NCI-H1930 (cell line): ENCODE measurements at places on chromosomes 1 and 21.

GRCh38 chr1:234862944-234863515 is 253.1 kb upstream of the IRF2BP2 start:
- DNase-seq: no peak

DNA sequence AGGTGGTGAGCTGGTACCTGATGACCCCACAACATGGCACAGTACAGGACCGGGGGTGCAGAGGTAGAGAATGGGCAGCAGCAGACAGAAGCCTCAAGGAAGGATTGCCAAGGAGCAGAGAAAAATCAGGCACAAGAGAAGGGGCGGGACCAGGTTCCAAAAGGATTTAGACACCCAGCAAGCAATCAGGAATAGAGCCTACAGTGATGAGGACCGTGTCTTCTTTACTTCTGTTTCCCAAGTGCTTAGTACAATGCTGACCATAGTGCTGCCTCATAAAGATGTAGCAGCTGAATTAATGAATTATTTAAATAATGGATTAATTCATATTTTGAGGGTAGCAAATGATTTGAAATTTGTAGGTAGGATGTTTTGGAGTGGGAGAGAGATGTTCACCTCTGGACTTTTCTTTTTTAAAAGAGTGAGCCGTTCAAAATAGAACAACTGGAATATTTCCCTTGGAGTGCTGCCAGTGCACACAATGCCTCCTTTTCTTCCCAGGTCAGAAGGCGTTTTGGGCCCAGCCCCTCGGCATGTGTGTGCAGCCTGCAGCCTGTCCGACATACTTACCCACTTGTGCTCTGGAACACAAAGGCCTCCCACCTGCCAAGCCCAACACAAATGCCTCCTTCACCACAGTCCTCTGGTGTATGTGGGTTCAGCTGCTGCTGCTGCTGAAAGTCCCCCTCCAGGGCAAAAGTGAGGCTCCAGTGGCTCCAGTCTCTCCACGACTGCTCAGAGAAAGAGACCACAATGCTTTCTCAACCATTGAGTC is 19.6 kb downstream of the KANK4 start:
- no peak for DNase-seq

DNA sequence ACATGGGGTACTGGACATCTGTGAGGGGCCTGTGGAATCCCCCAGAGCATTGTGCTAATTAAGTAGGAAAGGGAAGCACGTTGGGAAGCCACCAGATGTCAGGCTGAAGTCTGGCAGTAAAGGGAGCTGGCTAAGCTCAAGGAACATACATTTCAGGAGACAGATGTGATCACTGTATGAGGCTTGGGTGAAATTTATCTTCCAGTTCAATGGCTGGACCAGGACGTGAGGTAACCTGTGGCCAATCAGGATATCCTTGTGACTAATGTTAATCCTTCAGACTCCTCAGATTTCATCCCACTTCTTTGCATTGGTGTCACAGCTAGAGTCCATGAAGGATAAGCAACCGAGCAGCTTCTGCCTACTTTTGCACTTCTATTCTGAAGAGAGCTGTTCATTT is 110.2 kb upstream of the APP start:
- no peak for DNase-seq

DNA sequence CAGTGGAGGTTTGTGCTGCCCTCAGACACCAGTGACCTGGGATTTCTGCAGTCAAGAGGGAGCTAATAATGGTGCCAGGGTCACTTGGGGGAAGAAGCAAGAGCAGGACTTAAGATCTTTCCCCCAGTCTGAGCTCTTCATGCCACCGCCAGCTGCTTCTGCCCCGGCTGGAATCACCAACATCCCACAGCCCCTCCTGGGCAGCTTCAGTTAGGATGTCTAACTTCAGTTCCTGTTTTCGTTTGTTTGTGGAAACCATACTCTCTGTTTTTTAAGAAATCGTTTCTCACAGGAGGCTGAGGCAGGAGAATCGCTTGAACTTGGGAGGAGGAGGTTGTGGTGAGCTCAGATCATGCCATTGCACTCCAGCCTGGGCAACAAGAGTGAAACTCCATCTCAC is 25.6 kb upstream of the PRDM2 start:
- no peak for DNase-seq

- no peak for DNase-seq
Measured at GRCh38 chr1:106921186-106921585, 135.3 kb upstream of the PRMT6 start.

DNA sequence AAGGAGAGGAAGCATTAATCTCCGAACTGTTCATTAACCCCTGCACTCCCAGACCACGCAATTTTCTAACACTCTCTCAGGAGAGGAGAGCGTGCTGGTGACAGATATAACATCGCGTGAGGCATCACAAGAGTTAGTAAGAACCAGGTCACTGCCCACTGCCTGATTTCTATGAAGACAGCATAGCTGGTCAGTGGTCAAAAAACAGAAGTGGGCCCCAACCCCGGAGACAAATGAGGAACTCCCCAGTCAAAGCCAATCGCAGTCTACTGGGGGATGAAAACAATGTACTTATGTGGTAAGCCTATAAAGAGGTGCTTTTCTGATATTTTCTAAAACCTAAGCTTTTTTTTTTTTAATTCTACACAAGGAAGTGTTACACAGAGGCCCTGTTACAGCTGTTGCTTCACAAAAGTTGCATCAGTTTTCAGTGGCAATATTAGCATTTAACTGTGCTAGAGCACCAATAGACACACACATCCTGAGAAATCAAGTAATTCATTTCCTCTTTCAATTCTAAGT is 231.8 kb upstream of the IRF2BP2 start:
- no peak for DNase-seq

DNA sequence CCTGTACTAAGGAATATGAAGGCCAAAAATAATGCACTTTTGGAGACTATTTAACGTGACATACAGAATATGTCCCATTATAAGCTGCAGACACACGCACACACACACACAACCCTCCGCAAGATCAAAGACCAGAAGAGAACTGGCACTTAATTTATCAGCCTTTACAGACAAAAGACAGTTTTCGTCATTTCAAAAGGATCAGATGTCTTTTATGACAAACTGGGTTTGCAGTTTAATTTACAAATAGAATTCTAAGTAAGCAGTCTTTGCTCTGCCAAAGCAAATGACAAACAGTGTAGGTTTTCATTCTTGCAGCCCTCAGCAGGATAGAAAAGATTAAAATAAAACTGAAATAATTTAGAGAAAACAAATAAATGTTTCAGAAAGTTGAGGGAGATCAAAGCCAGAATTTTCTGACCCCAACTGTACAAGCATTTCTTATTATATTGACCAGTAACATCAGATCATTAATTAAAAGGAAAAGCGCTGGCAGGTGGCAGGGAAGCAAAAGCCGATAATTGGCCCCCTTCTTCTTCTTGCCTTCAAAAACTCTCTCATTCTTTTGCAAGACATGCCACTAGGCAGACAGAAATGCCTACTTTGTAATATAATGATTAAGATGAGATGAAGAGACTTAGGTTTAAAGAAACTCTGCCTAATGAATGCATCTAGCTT is 169.0 kb downstream of the DENND1B start:
- no peak for DNase-seq

DNA sequence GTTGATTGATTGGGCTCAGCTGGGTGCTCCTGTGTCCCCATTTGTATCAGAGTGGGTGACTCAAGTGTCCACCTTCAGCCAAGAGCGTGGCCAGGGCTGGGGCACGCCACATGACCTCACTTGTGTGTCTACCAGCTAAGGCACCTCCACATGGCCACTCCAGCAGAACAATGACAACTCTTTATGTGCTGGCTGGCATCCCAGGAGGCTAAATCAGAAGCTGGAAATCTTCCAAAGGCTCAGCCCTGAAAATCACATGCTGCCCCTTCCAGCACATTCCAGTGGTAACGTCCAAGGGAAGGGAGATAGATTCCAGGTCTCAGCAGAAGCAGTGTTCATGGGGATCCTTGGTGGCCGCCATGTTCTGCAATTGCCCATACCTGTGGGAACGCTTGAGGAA is 585.5 kb downstream of the AJAP1 start:
- DNase-seq: no peak

GRCh38 chr21:44083631-44084291 is 23.4 kb upstream of the PWP2 start:
- DNase-seq: no peak

- no peak for DNase-seq
Measured at GRCh38 chr1:60866917-60867531, 215.3 kb upstream of the NFIA start.

- no peak for DNase-seq
Measured at GRCh38 chr1:7104339-7104738, 319.1 kb downstream of the CAMTA1 start.

DNA sequence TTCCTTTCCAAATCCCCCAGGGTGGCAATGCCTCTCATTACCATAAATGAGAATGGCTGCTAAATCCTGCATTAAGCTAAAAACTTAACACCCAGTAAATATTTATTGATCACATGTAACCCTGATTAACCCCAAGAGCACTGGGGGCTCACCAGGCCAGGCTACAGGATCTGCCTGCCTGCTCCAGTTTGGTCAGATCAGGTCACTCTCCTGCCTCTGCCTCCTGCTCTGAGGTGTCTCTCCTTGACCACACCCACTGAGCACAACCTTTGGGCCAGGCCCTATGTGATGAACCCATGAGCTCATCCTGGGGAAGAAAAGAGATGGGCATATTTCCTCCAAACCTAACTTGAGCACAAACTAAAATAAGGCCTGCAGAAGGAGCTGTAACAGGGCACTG is 93.5 kb downstream of the TRABD2B start:
- DNase-seq: no peak

DNA sequence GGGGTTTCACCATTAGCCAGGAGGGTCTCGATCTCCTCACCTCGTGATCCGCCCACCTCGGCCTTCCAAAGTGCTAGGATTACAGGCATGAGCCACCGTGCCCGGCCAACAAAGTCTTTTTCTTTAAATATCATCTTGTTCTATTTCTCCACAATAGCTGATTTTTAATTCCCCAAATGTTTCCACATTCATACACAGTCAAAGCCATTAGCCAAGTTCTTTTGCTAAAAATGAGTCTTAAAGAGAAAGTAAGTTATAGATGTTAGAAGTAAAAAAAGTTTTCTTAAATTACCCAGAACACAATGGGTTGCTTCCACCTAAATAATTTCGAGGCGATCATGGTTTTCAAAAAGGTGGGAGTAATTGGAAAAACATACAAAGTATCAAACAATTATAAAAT is 30.6 kb downstream of the C2CD2 start:
- DNase-seq: no peak

DNA sequence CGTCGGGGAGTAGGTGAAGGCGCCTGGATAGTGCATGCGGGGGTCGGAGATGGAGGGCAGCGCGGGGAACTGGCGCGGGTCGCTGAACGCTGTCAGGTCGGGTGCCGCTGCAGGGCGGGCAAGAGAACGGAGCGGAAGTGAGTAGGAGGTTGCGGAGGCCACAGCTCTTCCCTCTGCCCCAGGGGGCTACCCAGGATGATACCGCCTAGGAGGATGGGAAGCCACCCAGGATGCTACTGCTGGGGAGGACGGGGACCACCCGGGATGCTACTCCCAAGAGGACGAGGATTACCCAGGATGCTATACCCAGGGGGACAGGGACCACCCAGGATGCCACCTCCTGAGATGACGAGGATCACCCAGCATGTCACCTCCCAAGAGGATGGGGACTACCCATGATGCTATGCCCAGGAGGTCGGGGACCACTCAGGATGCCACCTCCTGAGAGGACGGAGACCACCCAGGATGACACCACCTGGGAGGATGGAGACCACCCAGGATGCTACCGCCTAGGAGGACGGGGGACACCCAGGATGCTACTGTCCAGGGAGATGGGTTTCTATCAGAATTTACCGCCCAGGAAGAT is 123.8 kb downstream of the CLIC6 start:
- DNase-seq: no peak

- DNase-seq: no peak
Measured at GRCh38 chr1:71737768-71738167, 544.6 kb downstream of the NEGR1 start.

DNA sequence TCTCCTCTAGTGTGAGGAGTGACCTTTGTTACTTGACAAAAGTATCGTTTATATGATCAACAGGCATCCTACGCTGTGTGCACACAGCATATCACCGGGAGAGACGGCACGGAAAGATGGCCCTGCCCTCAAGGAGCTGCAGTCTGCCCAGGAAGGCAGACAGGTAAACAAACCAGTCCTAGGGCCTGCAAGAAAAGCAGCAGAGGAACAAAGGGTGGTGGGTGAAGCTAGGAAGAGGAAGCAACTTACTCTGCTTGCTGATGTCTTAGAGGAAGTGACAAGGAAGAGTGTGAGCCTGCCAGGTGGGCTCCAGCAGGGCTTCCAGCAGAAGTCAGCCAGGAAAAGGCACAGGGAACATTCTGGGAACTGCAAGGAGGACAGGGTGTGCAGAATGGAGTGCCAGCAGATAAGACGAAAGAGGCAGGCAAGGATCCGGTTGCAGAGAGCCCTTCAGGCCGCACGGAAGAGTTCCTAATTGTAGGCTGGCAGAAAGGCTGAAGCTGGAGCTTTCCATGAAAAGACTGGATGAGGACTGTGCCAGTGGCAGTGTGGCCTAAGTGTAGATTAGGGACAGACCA is 106.7 kb downstream of the SLC45A1 start:
- no peak for DNase-seq

DNA sequence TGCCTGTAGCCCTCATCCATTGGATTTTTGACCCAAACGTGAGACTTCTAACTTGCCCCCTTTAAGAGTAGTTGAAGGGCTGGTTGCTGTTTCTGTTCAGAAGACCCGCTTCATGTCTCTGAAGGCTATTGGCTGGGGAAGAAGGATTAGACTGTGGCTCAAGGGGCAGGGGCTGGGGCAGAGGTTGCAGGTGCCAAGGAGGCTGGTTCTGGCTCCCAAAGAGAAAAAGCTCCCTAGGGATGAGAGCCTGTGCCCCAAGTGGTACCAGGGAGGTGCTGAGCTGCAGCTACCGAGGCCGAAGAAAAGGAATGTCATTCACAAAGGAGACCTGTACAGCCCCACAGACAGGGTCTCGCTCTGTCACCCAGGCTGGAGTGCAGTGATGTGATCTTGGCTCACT is 5.8 kb downstream of the WNT3A start:
- no peak for DNase-seq

DNA sequence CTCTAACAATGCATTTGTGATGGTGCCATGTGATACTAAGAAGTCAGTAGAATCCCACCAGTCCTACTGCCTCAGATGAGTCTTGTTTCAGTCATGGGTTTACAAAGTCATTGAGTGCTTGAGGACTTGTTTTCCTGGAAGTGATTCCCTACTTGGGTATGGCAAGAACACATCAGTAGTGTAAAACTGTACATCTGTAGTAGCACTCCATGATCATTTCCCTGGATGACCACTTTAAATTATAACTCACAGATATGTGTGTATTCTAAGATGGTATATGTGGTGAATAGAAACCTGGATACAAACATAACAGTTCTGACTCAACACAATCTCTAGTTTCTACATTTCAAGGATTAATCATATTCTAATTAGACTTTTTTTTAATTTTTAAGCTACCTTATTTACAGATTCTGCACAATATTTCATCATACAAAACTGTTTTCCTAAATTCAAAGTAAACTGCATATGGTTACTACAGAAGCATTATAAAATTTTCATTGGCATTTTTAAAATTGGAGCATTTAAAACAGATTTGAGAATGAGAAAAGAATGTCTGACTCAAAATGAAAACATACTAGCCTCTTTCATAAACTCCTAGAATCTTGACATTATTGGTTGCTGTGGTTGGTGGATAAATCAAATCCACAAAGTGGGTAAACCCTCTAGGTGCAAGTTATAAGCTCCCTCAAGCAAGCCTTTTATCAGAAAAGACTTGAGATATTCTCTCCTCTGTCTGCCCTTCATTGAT is 6.8 kb upstream of the PSMG1 start:
- DNase-seq: no peak

GRCh38 chr1:154860156-154860870 is 9.8 kb downstream of the KCNN3 start:
- no peak for DNase-seq

GRCh38 chr1:180353945-180354344 is 123.9 kb downstream of the LHX4 start:
- no peak for DNase-seq

GRCh38 chr1:61748566-61748965 is 6.3 kb downstream of the PATJ start:
- no peak for DNase-seq
